ENCODE measurements at places on chromosomes 2 and 18.

DNA sequence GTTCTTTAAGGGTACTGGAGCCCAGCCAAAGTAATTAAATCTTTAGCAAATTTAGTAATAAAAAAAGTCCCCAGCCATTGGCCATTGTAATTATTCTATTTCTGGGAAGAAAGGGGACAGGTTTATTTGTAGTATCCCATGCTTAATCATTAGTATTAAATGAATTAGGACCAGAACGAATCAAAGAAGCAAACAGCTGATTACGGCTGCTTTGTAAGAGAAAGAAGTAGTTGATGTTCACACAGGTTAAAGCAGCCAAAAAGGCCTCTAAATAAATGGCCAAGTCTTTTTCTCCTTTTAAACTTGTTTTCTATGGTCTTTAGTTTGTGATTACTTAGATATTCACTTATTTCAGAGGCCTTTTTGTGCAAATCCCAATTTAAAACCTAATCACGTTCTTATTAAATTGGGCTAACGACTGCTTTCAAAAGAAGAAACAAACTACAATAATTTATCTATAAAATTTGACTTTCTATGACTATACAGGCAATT, 48.6 kb upstream of the DNAH7 start:
- DNase-seq: no peak

DNA sequence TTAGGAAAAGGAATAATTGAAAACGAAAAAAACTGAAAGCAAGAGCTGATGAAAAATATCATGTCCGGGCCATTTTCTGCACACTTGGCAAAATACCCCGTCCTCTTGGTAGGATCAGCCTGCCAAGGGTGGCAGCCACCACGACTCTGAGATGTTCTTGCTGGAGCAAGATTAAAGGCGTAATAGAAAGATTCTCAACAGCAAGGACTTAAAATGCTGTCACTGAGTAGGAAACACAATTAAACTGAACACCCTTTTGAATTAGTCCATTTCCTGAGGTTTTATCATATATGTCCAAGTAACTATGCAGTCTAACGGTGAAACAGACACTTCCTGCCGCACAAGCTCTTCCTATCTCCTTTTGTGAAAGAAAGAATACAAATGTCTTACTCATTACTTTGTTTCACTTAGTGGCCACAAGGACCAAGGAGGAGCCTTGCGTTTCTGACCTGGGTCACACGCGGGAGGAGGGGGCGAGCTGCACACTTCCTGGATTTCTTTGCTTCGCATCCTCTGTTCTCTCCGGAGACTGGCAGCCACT, 222.7 kb downstream of the PIEZO2 start:
- peak; percentile 59 for DNase-seq

- no peak for DNase-seq
Measured at GRCh38 chr2:230778350-230779063, 65.9 kb downstream of the CAB39 start.

- DNase-seq: no peak
Measured at GRCh38 chr18:51169731-51170130, 27.8 kb downstream of the MEX3C start.

GRCh38 chr18:35355140-35355618, 11.0 kb upstream of the ZNF24 start:
- DNase-seq: peak; percentile 84

- no peak for DNase-seq
Measured at GRCh38 chr18:189254-189653, 30.9 kb downstream of the USP14 start.

GRCh38 chr2:223884399-223884798, 47.0 kb upstream of the AP1S3 start:
- DNase-seq: peak; percentile 72

DNA sequence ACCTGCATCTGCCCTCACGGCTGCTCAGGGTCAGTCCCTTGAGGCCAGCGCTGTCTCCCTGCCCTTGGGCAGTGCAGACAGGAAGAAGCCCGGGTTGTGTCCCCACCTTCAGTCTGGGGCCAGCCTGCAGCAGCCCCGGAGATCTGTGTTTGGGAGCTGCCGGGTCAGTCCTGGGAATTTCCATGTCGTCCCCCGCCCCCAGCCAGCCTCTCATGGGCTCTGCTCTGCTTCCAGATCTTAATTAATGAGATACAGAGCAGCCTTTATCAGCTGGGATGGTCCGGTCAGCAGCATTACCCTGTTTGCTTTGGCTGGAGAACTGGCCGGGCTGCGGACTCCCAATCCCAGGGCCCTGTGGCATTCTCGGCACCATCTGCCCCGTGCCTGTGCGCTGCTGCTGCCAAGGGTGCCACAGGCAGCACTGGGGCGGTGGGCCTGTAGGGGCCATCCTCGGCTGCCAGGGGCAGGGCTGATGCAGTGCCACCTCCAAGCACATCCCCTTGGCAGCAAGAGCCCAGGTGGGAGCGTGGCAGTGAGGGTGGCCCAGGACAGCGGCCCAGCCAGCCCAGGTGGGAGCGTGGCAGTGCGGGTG, 2.4 kb downstream of the BOK start:
- peak; percentile 64 for DNase-seq

- DNase-seq: peak; percentile 50
Measured at GRCh38 chr2:158501301-158501700, 44.5 kb downstream of the PKP4 start.

GRCh38 chr2:210862283-210863065, 306.1 kb downstream of the CPS1 start:
- DNase-seq: no peak

DNA sequence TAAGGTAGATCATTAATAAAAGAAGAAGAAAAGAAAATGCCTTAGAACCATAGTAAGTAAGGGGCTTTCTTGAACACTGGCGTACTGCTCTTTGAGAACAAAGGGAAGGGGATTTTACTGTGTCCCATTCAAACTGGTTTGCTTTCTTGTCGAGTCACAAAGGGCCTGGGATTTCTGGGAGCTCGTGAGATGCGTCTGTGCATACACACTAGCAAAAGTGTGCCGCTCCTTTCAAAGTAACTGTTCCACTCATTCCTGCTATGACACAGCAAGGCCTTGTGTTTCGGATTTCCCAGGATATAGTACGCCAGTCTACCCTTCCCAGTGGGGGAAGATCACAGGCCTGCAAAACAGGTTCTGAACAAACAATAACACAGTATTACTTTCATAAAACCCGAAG, 93.0 kb downstream of the KCTD18 start:
- DNase-seq: no peak

- peak; percentile 62 for DNase-seq
Measured at GRCh38 chr2:241507430-241508239, 749 bp downstream of the STK25 start.

DNA sequence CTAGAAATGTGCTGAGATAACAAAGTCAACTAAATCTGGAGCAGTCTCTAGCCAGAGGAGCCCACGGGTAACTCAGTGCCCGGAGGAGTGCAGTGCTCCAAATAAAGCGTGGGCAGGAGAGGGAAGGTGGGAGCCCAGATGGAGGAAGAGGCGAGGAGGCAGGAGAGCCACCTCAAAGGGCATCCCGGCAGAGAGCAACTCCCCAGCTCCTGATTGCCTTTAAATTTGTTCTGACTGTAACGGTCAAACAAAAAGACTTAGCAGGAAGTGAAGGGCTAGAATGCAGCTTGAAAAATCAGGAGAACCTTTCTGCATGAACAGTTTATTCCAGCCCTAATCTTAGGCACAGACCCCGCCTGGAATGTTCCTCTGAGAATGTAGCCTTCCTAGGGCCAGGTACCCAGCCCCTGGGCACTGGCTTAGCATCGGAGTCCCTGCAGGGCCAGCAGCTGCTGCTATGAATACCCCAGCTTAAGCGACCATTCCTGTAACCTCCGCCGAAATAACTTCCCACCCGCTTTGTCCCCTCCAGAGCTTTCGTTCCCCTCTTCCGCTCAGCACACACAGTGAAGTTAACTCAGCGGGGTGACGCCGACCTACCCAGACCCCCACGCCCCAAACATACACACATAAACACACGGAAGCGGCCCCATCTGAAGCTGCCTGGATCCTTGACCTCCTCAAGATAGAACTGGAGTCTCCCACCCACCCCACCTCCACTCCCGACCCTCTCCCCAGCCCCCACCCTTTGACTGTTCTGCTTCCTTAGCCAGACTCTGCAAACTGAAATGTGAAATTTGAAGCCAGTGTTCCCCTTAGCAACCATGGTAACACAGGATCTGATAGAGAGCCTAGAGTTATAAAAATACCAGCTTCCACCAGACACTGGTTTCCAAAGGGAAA, 123.2 kb downstream of the SMAD7 start:
- peak; percentile 83 for DNase-seq

DNA sequence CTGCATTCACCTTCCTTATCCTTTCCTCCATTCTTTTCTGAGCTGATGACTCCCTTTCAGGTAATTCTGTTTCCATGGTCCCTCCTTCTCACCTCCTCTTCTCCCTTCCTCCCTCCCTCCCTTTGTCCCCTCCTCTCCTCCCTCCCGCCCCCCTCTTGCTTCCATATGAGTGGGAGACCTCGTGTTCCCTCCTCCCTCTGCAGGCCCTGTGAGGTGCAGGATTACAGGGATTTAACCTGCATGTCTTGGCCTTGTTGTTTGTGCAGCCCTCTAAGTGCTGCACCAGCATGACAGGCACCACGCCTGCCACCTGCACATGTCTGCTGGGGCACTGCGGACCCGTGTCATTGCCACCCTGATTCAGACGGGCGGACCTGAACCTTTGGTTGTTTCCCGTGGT, 103.1 kb downstream of the SNTG2 start:
- DNase-seq: no peak

DNA sequence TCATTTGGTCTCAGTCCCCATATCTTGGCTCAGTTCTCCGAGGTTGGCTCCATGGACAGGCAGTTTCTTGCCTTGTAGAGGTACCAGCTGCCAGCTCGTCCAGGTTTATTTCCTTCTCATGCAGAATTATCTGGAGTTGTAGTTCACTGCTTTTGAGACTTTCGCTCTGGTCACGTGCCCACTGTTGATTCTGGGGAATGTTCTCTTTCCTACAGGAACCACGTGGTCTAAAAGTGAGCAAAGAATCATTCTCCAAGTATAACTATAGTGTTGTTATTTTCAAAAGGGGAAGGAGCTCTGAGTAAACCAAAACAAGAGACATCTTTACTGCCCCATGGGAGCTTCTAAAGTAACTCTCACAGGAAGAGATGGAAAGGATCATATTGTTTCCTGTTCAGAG, 41.2 kb upstream of the RAB27B start:
- no peak for DNase-seq

DNA sequence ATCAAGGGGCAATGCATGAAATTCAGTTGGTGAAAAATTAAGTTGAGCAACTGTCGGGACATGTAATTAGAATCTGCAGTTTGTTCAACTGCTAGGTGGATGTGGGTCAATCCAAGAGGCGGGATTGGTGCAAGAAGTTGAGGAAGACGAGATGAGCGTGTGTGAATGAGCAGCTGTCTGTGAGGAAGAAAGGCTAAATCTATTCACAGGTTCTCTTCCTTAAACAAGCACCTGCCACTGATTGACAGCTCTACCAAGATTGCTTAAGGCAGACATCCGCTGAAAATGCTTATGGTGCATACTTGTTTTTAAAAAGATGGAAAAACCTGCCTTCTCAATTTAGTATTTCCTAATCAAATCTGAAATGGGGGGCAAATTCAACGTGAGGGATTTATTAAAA, 323.4 kb upstream of the THUMPD2 start:
- DNase-seq: no peak

- no peak for DNase-seq
Measured at GRCh38 chr2:42851186-42851585, 58.8 kb upstream of the HAAO start.

GRCh38 chr2:73071360-73072128, at the start of gene SFXN5:
SFXN5 (minus strand) TSS chr2:73071712; CDS start chr2:73071705, 7 bp downstream.
- peak; percentile 95 for DNase-seq

DNA sequence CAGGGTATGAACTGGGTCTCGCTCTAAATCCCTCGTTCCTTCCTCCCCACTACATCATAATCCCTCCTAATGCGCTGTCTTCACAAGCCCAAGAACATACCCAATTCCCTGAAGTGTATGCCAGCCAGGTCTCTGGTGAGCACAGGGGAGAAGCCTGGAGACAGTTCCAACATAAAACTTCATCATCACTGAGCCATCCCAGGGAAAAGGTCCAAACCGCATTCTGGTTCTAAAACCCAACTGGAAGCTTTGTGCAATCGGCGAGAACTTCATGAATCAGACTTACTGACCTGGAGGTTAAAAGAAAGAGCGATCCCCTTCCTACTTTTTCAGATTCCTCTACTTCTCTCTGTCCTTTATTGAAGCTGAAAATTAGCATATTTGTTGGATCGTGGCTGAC, 132.7 kb downstream of the ALPK2 start:
- peak; percentile 80 for DNase-seq

DNA sequence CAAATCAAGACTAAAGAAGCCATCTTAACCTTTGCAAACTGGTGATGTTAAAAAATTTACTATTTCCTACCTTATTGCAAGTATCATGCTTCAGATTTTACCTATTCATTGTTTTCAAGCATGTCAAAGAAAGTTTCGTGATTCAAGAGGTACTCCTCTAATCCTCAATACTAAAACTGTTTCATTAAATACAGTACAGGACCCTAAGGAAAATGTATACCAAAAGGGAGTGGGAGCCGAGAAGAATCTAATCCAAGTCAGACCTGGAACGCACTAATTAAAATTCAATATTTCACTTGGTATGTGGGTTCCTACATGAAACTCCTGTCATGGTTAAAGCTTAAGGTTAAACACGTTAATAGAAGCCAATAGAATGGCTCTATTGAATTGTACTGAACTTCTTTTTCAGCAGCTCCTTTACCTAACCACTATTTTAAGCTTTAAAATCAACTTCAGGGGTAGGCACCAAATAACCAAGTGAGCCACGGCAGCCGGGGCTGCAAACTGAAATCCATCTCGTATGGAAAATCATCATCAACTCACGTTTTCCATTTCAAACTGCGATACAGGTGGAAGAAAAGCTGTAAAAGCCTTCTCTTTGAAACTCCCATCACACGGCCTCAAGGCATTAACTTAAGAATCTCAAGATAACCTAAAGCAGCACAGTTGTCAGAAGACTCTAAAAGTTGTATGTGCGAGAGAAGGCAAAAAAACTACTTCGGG, 188.8 kb downstream of the ZEB2 start:
- DNase-seq: peak; percentile 19

GRCh38 chr18:59516356-59517155, 157.5 kb upstream of the LMAN1 start:
- DNase-seq: peak; percentile 92

DNA sequence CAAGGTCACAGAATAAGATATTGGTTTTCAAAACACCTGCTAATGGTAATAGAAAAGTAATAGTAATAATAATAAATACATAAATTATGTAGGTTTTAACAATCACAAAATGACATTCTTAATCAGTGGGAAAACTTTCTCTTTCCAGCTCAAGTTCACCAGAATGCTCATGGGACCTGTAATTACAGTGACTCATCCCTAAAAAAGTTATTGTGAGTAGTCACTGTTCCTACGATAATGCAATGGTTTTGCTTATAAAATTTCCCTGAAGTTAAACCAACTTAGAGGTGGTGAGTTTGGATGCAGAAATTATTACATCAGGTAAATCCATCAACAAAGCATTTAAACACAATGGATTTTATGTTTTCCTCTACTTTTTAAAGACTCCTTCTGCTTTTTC, 502.3 kb downstream of the PID1 start:
- peak; percentile 85 for DNase-seq

GRCh38 chr2:235439959-235440662, 53.7 kb upstream of the AGAP1 start:
- DNase-seq: no peak
